ENCODE measurements at places on chromosomes 4 and X. TPM values are rescaled to one million over a fixed set of nuclear protein-coding genes. Genes with fewer than 3 reads are reported as not detected.

- no peak for DNase-seq
Observed at GRCh38 chr4:65798498-65799127, 128.3 kb upstream of the EPHA5 start.

- DNase-seq, result no peak
Observed at GRCh38 chr4:73432169-73433000, 3.6 kb upstream of the AFP start.

Gene CFP
- 2.9 TPM for total RNA-seq

- DNase-seq, result no peak
Observed at GRCh38 chr4:155270671-155271070, 62.2 kb downstream of the NPY2R start.

Gene CD38
- 3.1 TPM for total RNA-seq

DNA sequence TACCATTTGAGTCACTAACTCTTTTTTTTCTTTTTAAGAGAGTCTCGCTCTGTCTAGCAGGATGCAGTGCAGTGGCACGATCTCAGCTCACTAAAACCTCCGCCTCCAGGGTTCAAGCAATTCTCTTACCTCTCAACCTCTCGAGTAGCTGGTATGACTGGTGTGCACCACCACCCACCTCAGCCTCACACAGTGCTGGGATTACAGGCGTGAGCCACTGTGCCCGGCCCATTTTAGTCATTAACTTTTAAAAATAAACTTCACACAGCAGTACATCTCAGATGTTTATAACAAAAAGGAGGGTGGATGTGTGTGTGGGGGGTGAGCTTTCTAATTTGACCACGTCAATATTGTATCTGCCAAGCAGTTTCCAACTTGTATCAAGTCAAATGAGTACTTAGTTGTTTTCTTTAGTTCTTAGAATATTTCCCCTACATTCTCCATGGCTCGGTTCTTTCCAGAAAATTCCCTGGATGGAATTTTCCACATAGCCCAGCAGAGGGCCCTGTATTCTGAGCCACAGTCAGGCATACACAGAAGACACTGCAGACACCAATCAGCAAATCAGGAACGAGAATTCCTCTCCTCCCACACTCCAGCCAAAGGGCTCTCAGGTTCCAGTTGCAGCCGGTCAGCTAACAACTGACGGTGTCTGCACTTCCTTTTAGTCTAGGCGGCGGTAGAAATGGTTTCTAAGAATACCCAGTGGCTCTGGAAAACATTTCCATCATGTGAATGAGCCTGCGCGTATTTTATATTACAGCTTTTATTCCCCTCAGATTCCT lies 20.1 kb upstream of the ARAF start:
- peak; percentile 63 for DNase-seq

DNA sequence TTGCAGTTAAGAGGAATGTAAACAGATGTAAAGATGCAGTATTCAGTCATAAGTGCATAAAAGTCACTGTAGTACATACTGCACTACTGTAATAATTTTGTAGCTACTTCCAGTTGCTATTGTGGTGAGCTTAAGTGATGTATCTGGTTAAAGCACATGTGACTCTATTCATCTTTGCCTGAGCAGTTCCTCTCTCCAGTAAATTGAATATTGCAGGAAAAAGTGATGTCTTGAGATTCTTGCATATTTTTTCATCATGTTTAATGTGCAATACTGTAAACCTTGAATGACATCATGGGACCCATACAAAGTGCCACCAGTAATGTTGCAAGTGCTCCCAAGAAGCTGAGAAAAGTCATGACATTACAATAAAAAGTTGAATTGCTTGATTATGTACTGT lies 9.6 kb downstream of the UBA6 start:
- no peak for DNase-seq

Gene AGTR2
- 5.5 TPM for total RNA-seq

DNA sequence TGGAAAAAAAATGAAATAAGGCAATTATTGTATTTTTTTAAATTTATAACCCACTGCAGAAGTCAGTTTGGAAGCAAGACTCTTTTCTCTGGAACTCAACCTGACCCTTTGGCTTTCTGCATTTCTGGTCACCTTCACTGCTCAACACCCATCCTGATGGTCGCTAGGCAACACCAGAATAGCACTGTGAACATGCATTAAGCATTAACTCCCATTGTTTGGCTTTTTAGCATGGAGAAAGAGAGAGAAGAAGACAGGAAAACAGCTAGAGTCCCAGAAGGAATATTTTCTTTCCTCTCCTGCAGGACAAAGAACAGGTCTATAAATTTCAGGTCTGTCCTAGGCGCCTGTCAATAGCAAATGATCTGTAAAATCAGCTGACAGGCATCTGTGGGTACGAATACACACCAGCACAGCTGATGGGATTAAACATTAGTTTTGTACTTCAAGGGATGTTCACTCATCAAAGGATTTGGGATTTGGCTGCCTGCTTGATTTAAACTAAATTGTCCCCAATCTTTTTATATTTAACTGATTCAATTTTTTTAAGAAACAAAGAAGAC lies 137.2 kb upstream of the ETNPPL start:
- DNase-seq, result peak; percentile 9

- no peak for DNase-seq
Observed at GRCh38 chr4:26272654-26273615, 47.9 kb upstream of the RBPJ start.

Gene TLL1
- 4.7 TPM for total RNA-seq

GRCh38 chr4:188146618-188147017 lies 7.4 kb downstream of the TRIML1 start:
- no peak for DNase-seq

DNA sequence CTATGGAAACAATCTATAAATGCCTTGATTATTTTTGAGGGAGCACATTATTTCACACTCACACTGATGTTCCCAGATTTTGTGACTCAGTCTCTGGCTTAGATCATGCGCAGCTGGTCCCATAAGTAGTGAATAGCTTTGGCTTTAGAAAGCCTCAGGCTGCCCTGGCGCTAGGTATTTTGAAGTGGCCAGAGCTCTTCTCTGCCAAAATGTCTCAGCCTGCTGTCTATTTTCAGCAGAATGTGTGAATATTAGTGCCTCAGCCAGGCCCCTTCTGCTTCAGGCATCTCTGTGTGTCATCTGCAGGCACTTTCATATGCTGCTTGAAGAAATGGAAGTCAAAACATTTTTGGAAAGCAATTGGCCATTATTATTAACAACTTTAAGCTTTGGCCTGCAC lies 931.0 kb upstream of the INTU start:
- peak; percentile 4 for DNase-seq

Gene RENBP
- total RNA-seq, result 10.4 TPM

Gene EIF2S3
- total RNA-seq, result 122 TPM

- DNase-seq, result peak; percentile 60
Observed at GRCh38 chr4:14111730-14112181, 484.2 kb upstream of the BOD1L1 start.

GRCh38 chr4:22363036-22363435 lies 152.8 kb downstream of the ADGRA3 start:
- no peak for DNase-seq

GRCh38 chr4:86960557-86960961 lies 25.7 kb downstream of the AFF1 start:
- DNase-seq, result no peak

Gene P2RY4
- total RNA-seq, result 0.06 TPM

- peak; percentile 79 for DNase-seq
Observed at GRCh38 chr4:52103319-52103718, 52.2 kb downstream of the SPATA18 start.

GRCh38 chrX:1012678-1013300 lies 199.7 kb downstream of the CRLF2 start:
- no peak for DNase-seq

- peak; percentile 83 for DNase-seq
Observed at GRCh38 chr4:7805533-7806337, 133.9 kb downstream of the AFAP1 start.

Gene NR0B1
- total RNA-seq, result 1.4 TPM

DNA sequence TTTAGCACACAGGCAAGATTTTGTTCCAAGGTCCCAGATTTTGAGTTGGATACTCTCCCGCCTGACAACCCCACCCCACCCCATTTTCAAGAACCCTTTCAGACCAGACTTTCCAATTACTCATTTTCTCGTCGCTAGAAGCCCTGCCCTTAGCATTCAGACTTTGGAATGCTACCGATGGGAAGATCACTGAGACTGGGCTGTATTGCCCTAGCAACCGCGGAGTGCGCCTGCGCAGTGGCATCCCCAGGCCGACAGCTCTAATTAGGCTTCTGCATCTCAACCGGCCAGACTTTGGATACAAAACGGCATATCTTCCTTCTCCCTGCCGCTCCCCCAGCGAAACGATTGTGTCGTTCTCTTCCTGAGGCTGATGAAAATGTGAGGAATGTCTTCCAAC lies 3.4 kb downstream of the MAGEE2 start:
- DNase-seq, result peak; percentile 40

DNA sequence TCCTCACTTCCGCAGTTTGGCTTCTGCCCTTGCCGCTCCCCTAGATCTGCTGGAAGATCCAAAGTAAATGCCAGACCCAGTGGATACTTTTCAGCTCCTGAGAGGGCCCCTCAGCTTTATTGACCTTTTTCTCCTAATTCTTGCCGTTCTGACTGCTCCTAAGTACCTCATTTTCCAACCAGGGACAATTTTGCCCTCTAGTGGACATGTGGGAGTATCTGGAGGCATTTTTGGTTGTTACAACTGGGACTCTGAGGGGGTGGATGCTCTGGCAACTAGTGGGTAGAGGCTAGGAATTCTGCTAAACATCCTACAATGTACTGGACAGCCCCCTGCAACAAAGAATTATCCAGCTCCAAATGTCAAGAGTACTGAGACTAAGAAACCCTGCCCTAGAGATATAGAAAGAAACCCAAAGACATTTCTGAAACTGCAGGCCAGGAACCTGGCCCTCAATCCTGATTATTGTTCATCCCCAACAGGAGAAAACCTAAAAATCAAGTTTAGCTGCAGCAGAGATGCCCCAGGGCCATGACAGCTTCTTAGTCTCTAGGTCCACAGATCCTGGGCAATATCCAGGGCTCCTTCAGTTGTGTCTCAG lies 3.4 kb downstream of the TEX13B start:
- DNase-seq, result peak; percentile 7

DNA sequence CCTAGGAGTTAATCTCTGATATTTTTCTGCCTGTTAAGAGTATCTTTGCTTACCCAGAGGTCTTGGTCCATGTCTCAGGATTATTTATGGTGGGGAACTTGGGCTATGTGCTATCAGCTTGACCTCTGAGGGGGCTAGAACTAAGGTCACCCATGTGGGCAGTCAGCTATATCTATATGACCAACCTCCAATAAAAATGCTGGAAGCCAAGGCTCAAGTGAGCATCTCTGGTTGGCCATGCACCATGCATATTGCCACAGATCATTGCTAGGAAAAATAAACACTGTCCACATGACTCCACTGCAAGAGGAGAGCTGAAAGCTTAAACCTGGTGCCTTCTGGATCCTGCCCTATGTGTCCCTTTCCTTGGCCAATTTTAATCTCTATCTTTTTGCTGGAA lies 196.5 kb upstream of the SLC7A11 start:
- no peak for DNase-seq

DNA sequence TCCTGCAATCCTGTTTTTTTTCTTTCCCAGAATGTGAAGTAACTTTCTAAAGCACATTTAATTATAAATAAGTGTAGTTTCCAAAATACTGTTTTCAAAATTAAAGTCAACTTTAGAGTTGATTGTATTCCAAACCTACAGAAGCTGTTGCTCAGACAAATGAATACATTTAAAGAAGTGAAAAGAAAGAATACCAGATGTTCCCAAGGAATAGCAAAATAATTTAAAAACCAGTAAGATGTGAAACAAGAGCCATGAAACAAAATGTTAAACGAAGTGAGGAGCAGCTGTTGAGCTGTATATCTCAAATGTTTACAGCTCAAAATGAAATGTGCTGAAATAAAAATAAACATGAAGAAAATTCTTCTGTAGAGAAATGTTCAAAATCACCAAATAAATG lies 627.4 kb upstream of the NDST4 start:
- no peak for DNase-seq

Gene ADH7
- total RNA-seq, result not detected

DNA sequence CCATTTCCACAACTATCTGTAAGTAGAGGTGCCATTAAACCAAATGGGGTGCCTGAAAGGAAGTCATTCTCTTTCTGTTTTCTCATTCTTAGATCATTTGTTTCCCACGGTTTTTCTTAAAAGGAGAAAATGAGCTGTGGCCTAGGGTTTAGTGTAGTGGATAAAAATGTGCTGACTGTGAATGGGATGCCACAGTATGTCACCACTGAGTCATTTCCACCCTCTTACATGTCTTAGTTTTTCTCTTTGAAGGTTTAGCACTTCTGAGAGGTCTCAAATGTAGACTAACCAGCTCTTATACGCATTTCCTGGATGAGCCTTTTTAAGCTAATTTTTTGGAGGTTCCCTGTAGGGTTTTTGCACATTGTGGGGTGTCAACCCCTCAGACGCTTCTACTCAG lies 244.5 kb upstream of the SPANXN1 start:
- no peak for DNase-seq

Gene SMIM43
- total RNA-seq, result 1.1 TPM

- DNase-seq, result no peak
Observed at GRCh38 chr4:167119392-167119791, 114.9 kb downstream of the SPOCK3 start.

DNA sequence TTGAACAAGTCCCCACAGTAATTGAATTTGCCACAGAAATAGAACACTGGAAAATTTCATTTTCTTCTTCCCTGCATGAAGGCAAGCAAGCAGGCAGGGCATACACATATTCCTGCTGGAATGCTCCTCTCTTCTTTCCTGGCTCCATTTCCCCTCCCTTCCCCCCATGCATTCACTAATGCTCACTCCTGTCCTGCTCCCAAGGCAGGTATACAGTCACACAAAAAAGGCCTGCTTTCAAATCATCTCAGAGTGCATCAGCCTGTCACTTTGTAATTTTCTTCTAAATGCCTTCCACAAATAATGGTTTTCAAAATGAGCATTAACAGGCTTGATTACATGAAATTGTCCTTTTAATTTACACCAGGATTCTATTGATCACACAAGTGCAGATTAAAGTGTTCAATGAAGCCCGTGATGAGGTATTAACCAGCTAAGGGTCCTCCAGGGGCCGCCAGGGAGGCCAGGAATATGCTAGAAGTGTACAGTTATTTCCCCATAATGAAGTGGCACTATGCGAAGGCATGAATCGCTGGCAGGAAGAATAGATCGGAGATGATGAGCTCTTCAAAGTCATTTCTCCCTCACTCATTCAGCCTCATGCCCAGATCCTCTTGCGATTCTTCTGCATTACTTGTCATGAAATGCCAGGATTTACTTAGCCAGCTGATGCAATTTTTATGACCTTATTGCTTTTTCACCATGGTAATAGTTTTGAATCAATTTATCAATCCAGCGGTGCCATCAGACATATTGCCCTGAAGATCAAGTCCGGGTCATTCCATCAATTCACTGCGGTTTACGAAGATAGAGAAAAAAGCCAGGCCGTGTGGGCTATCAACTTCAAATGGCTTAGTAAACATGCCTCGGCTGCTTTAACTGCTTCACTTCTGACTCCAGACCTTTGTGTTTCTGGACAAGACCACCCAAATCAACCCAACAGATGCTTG lies 243.5 kb downstream of the GPAT3 start:
- DNase-seq, result peak; percentile 7

Measured in spinal cord (tissue), 10 donors.